Dorsolateral prefrontal cortex (tissue), 122 donors: ENCODE measurements at places on chromosomes 3 and 15.
A peak's percentile ranks its signal among the peaks of the same experiment; 100 is the strongest.

DNA sequence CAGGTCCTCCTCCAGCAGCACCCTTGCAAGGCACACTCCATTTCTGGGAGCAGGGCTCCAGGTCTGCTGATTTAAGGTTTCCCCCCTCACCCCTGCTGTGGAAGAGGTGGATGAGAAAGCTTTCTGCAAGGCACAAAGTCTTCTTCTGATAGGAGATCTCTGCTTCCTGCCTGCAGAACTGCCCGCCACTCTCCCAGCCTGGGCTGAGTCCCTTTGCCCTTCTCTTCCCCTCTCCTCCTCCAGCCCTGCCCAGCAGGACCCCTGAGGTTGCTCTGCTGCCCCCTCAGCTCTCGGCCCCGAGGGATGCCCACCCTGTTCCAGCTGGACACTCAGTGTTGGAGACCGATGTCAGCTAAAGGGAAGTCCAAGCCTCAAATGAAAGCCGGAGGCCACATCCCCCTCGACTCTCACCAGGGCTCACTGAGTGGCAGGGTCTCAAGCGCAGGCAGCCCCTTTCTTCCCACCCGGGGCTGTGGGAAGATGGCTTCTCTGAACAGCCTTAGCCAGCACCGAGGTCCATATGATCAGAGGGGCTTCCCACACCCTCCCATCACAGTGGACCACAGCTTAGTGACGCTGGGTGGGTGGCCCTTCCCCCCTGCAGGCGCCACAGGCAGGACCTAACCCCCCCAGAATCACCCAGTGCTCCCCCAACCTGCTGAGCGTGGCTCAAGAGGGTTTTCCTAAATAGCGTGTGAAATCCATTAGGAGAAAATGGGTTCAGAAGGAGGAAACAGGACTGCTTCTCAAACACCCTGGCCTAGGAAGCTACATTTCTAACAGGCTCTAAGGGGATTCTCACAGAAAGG lies 4.0 kb downstream of the ATP10A start:
- no peak for DNase-seq

- DNase-seq: no peak
Observed at GRCh38 chr3:20747741-20748140, 561.7 kb upstream of the SGO1 start.

- DNase-seq: no peak
Observed at GRCh38 chr15:28182216-28182615, 83.1 kb upstream of the OCA2 start.

DNA sequence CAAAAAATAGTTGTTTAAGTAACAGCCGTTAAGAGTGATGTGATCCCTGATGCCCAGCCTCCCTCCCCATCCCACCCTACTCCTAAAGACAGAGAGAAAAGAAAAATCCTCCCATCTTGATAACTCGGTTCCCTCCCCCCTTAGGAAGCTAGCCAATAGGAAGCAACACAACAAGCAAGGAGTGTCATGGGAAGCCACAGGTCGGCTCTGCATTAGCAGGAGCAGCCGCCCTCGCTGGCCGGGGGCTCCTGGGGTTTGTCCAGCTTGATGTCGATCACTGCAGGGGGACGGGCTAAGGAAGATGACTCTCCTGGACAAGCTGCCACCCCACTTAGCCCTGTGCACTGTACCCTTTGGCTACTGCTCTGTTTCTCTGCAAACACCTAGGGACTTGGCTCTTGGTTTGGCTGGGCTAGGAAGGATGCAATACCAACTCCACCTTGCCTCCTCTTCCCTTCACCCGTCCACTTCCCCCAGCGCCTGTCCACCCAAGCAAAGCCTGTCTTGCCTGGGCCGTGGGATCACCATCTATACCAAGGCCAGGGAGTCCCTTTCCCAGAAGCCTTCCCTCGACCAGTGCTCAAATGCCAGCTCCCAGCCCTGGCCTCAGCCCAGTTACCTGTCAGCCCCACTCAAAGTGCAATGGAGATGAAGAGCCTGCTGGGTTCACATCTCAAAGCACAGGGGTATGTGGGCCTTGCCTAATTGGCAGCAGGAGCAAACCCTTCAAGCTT lies 23.1 kb downstream of the SRPRB start:
- no peak for DNase-seq

DNA sequence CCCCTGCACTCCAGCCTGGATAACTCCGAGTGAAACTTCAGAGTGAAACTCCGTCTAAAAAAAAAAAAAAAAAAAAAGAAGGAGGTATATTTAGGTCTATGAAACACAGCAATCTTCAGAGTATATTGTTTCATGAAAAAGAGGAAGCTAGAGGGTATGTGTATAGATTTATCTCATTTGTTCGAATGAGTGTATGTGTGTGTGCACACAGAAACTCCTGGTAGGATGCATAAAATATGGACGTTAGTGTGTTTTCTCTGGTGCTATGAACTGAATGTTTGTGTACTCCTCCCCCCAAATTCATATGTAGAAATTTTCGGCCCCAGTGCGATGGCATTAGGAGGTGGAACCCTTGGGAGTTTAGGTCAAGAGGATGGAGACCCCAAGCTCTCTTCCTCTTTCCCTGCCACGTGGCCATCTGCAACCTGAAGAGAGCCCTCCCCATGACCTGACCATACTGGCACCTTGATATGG lies 98.6 kb upstream of the KLF13 start:
- no peak for DNase-seq

- DNase-seq: no peak
Observed at GRCh38 chr15:80445300-80446041, 41.3 kb downstream of the ARNT2 start.

DNA sequence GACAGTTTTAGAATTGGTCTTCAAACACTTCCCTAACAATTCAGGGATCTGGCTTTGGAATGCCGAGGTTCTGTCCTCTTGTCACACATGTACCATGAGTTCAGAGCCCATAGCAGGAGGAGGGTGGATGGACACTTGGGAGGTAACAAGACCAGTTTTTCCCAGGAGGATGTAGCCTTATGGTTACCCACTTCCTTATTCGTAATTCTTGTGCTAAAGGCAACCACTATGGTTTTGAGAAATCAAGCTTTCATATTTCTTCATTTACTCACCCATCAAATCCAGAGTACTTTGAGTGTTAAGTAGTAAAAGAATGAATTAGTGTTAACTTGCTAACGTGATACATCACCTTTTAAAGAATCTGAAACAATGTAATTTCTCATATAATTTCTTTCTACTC lies 479.6 kb upstream of the ALCAM start:
- DNase-seq: no peak

GRCh38 chr3:190003681-190004123 lies 117.0 kb downstream of the P3H2 start:
- no peak for DNase-seq

GRCh38 chr15:27665002-27665401 lies 434.1 kb downstream of the OCA2 start:
- no peak for DNase-seq

GRCh38 chr3:9208605-9209152 lies 40.8 kb downstream of the SRGAP3 start:
- no peak for DNase-seq

DNA sequence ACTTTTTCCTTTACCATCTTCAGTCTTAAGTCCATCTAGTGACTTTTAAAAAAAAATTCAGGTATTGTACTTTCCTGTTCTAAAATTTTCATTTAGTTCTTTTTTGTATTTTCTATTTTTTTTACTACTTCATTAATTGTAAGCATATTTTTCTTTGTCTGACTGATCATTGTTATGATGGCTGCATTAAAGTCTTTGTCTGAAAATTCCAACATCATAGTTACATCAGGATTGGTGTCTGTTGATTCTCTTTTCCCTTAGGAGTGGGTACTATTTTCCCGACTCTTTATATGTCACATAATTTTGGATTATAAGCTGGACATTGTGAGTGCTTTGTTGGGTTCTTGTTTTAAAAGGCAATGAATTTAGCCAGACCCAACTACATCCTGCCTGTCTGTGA lies 34.9 kb upstream of the POLR2M start:
- no peak for DNase-seq

- DNase-seq: no peak
Observed at GRCh38 chr3:125050488-125051090, 5.2 kb downstream of the HEG1 start.

GRCh38 chr3:148998297-148998696 lies 7.0 kb downstream of the GYG1 start:
- DNase-seq: no peak

GRCh38 chr15:78950902-78951840 lies 6.3 kb upstream of the CTSH start:
- DNase-seq: no peak

- no peak for DNase-seq
Observed at GRCh38 chr15:89171136-89172072, 50.0 kb downstream of the RLBP1 start.

- DNase-seq: no peak
Observed at GRCh38 chr3:84959470-84960271, 882 bp downstream of the CADM2 start.

DNA sequence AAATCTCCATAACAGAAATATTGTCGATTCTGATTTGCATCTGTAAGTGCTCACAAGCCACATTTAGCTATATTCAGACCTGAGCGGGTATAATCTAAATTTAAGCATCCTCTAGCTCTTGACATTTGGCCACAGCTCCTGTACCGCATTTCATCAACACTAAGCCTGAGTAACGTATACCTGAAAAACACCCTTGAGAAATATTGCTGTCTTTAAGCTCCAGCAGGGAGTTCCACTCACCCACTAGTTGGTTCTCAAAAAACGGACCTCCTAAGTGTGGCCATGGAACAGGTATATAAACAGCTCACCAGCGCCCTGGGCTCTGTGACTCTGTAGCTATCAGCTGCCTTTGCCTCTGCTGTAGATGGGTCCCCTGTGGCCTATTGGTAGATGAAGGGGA lies 80.7 kb downstream of the ABI3BP start:
- no peak for DNase-seq

GRCh38 chr15:83559310-83559966 lies 94.5 kb upstream of the ADAMTSL3 start:
- peak; percentile 71 for DNase-seq

DNA sequence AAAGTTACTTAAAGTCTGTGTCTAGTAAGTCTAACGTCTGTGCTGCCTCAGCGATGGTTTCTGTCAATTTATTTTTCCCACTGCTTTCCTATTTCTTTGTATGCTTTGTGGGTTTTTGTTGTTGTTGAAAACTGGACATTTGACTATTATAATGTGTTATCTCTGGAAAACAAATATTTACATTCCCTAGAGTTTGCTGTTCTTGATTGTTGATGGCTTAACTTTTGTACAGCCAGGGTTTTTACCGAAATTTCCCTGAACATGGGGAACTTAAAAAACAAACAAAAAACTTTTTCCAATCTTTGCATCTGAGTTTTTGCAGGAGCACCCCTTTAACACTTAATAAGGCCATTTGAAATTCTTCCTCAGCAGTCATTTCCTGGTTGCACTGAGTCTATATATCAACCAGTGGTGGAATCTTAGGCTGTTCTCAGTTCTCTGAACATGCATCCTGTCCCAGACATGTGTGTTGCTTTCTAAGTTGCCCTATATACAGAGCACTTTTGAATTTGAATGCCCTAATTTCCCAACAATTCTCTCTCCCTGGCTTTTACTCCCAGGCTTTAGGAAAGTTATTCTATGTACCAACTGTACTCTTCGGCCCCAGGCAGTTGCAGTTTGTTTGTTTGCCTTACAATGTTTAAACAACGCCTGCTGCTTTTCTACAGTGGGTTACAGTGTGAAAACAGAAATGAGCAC lies 11.8 kb upstream of the PIAS1 start:
- no peak for DNase-seq

DNA sequence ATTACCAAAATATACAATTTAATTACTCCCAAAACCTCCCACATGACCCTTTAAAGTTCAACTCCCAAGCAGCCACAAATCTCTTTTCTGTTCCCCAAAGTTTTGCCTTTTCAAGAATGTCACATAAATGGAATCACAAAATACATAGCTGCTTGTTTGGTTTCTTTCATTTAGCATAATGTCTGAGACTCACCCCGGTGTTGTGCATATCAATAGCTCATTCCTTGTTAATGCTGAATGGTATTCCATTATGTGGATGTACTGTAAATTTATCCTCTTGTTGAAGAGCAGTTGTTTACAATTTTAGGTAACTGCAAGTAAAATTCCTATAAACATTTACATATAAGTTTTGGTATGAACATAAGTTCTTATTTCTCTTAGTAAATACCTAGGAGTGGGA lies 15.5 kb downstream of the NAA50 start:
- no peak for DNase-seq
